ENCODE measurements at places on chromosomes 12 and 14.

- DNase-seq: no peak
Observed at GRCh38 chr14:77812028-77812427, 12.1 kb downstream of the ADCK1 start.

DNA sequence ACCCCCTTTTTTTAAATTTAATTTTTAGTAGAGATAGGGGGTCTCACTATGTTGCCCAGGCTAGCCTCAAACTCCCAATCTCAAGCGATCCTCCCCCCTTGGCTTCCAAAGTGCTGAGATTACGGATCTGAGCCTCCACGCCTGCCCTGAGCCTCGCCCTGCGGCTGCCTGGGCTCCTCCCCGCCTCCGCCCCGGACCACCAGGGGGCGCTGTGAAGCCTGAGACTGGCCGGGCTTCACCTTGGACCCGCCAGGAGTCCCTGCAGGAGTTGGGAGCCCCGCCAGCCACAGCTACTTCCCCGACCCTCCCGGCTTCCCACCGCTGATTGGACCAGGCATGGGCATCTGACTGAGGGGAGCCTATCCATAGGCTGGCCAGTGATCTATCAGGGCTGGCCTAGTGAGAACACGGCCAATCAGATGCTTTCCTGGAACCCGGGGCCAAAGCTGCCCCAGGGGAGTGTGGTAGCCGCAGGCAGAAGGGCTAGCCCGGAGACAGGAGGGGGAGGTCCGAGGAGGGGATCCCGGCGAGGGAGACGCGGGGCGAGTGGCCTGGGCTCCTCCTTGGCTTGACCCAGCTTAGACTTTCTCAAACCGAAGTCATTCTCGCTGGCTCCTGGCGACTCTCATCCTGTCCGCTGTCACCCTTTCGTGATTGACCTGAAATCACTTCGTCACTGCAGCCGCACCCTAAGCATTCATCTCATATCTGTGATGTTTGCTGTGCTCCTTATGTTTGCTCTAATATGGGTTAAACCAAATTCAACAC is 15.1 kb upstream of the ANKRD9 start:
- peak; percentile 75 for DNase-seq

GRCh38 chr12:188910-189621 is 24.9 kb downstream of the SLC6A12 start:
- DNase-seq: peak; percentile 13

DNA sequence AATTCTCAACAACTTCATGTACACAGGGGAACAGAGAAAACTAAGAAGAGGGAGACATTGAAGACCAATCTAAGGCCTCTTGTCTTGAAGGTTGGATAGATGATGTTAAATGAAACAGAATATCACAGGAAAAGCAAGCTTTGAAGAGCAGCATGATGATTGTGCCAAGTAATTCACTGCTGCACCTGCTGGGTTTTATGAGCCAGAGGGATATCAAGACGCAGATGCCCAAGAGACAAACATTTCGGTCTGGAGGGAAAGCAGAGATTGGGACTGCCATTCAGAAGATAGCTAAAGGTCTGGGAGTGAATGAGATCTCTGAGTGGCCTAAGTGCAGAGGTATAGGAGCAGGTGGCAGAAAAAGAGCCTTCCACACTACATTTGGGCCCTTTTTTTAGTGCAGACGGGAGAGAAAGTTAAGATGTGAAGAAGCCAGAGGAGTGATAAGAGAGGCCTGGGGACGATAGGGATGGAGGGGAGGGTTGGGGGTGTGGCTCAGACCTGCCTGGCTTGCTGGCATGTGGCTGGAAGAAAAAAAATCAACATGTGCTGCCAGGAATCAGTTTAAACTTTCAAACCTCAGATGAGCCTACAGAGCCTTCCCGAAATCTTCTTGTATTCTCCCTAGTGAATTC is 200.6 kb downstream of the AEBP2 start:
- DNase-seq: no peak

DNA sequence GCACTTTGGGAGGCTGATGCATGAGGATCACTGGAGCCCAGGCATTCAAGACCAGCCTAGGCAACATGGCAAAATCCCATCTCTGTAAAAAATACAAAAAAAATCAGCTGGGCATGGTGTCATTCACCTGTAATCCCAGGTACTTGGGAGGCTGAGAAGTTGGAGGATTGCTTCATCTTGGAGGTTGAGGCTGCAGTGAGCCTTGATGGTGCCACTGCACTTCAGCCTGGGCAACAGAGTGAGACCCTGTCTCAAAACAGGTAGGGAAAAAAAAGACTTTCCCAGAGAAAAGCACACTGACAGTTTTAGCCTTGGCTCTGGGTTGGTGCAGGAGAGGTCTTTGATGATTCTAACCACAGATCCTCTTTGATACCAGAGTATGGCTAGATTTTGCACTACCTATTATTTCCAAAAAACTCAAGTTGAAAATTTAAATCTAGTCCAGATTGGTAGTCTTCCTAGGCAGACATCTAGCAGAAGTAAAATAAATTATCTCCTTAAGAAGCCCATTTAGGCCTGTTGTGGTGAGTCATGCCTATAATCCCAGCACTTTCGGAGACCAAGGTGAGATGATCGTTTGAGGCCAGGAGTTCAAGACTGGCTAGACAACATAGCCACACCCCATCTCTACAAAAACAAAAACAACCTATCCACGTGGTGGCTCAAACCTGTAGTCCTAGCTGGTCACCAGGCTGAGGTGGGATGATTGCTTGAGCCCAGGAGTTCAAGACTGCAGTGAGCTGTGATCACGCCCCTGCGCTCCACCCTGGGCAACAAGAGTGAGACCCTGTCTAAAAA is 18.6 kb downstream of the LARP4 start:
- no peak for DNase-seq

- peak; percentile 5 for DNase-seq
Observed at GRCh38 chr12:99619389-99620158, 28.0 kb upstream of the GARIN6 start.

GRCh38 chr14:90521084-90521929 is 124.5 kb downstream of the CALM1 start:
- no peak for DNase-seq

DNA sequence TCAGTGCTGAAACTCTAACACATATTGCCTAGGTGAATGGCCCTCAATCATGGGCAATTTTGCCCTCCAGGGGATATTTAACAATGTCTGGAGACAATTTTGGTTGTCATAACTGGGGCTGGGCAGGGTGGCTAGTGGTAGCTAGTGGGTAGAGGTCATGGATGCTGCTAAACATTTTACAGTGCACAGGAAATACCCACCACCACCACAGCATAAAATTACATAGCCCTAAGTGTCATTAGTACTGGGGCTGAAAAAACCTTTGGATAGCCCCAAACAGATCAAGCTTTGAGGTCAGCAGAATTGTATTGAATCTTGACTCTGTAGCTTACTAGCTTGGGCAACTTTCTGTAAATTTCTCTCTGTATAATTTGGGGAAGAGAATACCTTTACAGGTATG is 758.0 kb downstream of the BCL11B start:
- no peak for DNase-seq

GRCh38 chr14:54166049-54166950 is 209.7 kb upstream of the BMP4 start:
- no peak for DNase-seq

DNA sequence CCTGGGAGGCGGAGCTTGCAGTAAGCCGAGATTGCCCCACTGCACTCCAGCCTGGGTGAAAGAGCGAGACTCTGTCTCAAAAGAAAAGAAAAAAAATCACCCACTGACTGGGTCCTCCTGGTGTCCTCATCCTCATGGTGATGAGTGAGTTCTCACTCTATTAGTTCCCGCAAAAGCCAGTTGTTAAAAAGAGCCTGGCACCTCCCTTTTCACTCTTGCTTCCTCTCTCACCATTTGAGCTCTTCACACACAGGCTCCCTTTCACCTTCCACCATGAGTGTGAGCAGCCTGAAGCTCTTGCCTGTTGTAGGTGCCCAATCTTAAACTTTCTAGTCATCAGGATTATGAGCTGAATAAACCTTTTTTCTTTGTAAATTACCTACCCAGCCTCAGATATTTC is 176.4 kb downstream of the SLC38A4 start:
- DNase-seq: no peak

All from bone marrow (tissue), 2 donors.